ENCODE measurements at places on chromosomes 2 and 18.

DNA sequence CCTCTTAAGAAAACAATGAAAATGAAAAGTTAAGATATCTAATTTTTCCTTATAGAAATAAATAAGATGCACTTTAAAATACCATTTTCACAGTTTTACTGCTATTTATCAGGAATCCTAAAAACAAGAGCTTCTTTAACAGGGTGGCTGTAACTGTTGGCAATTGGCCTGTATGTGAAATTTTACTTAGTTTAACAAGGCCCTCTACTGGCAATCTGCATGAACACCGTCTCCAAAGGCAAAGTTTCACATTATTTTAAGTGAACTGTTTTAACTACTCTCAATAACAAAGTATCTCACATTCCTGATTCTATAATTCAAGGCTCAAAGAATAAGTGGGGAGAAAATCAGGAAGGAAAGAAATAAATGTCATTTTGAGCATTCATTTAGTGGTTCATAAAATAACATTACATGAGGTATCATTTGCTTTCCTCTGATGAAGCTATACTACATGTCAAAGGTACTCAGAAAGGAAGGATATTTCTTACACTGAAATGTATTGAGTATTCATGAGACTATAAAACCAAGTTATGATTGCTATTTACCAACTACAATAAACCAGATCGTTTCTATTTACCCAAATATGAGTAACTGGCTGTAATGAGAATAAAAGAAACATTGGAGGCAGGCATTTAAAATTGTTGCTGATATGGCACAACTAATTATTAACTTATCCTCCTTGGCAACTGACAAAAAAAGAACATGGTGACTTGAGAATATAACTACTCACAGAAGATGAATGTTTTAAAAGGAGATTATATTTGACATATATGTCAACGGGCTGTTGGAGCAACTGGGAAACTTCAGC is 7.0 kb downstream of the NCKAP5 start:
- DNase-seq = peak; percentile 8

DNA sequence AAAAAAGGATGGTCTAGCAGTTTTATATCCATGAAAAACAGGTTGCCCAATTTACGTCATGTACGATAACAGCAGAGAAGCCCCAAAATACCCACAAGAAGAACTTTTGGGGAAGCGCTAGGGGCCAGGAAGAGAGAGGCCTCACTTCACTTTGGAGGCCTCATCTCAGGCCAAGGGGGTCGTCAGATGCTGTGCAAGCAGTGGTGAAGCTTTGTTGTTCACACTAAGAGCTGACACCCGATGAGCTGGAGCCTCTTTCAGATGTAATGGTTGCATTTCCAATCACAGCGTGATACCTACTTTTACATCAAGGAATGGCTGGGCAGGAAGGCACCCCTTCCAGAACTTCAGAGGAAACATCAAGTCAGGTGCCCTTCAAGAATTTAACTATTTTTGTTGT is 242.3 kb upstream of the PXDN start:
- no peak for DNase-seq

- DNase-seq = no peak
These were observed 12.3 kb upstream of the PLEK start for GRCh38 chr2:68352651-68353391.

DNA sequence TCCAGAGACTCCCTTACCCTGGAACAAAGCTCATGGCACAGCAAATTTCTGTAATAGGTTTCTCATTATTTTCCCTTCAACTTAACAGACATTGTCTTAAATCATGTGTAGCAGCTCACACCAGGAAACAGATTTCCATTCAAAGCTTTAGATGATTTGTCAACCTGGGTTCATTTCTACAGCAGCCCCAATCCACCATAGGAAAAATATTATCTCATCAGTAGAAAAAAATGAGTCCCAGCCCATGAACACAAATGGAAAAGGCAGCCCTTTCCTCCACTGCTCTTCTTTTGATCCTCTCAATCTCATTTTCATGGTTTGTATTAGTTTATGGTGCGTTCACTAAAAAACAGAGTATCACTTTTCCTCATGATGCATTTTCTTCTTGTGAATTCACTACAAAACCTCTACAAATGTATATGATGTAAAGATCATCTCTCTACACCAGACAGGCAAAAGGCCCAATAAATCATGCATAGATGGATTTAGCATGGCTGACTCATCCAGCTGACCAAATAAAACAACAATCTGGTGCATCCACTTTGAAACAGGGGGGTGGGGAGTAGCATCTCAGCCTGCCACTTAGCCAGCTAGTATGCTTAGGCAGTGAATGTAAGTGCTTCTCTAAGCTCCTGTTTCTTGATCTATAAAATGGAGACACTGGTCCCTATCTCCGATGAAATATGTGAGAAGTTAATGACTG is 78.6 kb downstream of the SATB2 start:
- peak; percentile 38 for DNase-seq

- DNase-seq = no peak
These were observed 218.3 kb upstream of the TMEM200C start for GRCh38 chr18:6113650-6114049.

DNA sequence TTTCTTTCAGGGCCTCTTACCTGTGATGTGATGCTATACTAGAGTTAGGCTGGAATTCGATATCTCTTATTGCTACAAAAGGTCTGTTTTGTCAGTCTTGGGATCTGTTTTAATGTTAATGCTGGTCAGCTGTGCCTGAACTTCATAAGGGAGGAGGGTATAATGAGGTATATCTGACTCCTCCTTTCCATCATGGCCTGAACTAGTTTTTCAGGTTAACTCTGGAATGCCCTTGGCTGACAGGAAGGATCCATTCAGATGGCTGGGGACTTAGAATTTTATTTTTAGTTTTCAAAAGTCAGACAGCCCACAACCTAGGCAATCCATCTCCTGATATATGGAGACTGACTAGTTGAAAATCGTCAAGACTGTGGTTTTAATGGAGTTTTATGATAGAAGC is 35.9 kb upstream of the TBC1D8 start:
- DNase-seq = no peak
